ENCODE measurements at places on chromosomes 6 and 20. TPM values are rescaled to one million over a fixed set of nuclear protein-coding genes. Genes with fewer than 3 reads are reported as not detected.

DNA sequence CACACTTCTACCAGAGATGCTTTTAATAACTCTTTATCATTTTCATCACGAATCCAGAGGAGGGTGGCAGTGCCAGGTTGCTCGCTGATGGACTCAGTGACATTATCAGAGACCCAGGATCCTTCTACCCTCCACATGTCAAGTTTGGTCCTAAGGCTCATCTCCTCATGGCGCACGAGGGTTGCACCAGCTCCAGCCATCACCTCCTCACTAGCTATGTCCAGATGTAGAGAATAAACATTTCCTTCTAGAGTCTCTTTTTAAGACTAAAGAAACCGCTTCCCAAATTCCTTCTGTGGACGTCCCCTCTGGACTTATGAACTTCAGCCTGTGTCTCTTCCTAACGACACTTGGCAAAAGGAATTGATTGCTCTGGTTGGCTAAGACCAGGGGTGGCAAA lies 178.7 kb downstream of the BMP7 start:
- no peak for DNase-seq

POU3F2 gene
- polyA plus RNA-seq, result not detected

DNA sequence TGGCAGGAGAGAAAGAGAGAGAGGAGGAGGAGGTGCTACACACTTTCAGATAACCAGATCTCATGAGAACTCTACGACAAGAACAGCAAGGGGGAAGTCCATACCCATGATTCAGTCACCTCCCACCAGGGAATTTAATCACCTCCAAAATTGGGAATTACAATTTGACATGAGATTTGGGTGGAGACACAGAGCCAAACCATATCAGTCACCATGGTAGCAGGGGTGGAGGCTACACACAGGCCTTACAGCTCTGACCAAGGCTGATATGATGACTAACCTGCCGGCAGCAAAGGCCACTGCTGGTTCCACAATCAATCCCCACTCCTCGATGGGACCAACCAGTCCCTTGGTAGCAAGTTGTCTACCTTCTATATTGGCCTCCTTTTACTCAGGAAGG lies 13.6 kb upstream of the RBM24 start:
- no peak for DNase-seq

GRCh38 chr6:142185641-142186040 lies 38.6 kb downstream of the VTA1 start:
- DNase-seq, result no peak

Data from right lung (tissue), 10 donors.